Stimulated activated CD4-positive, alpha-beta T cell treated with anti-CD3 and anti-CD28 coated beads, Interleukin-1b, Interleukin-23, amount 100 ng/mL, for 4 hours (primary cell): ENCODE measurements at places on chromosomes 5 and 9.

DNA sequence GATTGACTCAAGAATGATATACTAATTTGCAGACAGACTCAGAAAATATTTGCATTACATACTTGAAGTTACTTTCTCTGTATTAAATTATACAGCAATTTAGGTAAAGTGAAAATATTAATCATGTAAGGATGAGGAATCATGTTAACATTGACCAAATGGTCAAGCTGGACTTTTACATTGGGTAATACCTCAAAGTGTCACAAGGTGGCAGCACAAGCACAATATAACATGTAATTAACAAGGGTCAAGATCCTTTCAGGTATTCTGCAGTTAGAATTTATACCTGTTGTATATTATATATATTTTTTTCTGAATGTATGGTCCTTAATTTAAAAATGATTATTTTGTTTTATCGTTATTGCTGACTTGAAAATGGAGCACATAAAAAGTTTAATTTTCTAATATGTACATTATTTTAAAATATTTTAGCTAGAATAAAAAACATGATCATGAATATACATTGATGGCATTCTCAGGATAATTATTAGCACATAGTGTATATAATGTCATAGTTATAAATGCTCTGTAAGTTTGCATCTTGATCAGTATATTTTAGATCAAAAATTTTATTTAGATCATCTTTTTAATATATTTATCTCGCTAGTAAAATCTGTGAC is 8.6 kb downstream of the HAPLN1 start:
- DNase-seq = peak; percentile 7

- no peak for DNase-seq
Measured at GRCh38 chr9:115115117-115115880, 2.7 kb downstream of the TNC start.

- no peak for DNase-seq
Measured at GRCh38 chr5:167351316-167351715, 940.1 kb upstream of the WWC1 start.

DNA sequence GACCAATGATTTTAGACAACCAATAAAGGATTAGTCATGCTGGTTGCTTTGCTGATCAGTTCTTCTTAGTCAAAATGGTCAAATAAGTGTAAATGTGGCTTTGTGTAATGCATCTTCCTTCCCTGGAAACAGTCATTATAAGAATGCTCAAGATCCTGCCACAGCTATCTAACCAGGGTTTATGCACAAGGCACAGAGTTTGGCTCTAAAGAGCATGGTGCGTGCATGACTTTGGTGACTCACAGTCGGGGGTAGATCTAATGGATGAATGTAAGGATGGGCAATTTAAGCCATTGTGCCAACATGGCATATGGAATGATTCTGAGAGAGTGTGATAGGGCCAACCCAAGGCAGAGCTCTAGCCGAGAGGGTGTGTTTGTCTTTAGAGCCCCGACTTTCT is 6.5 kb downstream of the LIX1 start:
- DNase-seq = no peak

GRCh38 chr9:36006549-36007315 is 30.0 kb upstream of the RECK start:
- no peak for DNase-seq

DNA sequence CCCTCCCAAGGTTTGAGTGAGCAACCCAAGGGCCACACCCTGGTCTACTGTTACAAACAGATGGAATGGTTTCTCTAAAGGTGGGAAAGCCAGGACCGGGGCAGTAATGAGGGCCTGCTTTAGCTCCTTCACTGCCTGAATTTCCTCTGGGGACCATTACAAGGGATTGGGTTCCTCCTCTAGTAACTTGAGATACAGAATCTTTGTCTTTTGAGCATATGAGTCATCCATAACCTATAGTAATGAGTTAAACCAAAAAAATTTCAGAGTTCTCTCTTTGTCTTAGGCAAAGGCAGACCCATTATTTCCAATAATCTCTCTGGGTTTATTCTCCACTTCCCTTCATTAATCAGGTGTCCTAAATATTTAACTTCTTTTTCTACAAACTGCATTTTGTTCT is 618.8 kb downstream of the HINT1 start:
- DNase-seq = no peak

DNA sequence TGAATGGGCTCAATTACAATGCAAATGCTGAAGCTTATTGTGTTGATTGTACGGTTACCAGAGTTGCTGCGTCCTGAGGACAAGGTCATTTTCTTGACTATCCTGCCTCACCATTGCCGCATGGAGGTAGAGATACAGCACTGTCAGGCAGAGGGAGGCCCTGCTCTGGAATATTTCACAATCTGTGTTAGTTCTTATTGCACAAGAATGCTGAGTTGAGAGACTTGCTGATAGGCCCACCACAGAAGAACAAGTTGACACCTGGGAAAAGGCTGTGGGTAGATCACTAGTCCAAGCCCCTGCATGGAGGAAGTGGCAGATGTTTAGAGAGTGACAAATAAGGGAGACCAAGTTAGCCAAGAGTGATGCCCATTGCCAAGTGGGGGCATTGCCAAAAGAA is 344.5 kb upstream of the ITGA1 start:
- DNase-seq = no peak

DNA sequence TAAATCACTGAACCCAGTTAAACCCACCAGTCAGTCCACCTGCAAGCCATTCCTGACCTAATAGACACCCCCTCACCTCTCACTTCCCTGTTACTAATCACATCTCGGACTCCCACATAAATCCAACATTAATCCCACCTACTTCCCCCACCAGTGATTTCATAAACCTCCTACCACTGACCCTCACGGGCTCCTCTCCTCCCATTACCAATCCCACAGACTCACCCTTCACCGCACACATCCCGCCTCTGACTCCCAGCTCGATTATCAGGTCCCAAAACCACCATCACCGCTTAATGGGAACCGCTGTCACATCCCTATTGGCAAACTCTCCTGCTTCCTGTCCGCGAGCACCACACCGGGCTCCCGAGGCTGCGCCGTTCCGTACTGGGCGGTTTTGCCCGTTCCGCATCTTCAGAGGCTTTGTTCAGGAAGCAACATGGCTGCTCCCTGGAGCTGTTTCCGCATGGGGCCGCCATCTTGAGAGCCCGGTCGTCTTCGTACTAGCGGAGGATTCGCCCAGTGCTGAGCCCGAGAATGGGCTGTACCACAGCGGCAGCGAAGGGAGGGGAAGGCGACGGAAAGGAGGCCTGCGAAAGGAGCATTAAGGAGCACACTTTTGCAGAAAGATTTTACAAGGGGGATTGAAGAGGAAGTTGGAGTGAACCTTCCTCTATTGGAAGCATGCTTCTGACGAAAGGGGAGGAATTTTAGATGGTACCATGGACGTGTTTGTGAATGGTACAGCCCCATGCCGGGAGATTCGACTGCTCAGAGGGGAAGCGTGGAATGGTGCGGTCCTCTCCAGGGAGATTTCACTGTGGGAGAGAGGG is at the start of gene ZNF300:
Gene ZNF300 (minus strand): TSS at position 502 of the 833 bp plus-strand sequence. CDS start 1,825 bp downstream, outside the sequence.
- peak; percentile 42 for DNase-seq

DNA sequence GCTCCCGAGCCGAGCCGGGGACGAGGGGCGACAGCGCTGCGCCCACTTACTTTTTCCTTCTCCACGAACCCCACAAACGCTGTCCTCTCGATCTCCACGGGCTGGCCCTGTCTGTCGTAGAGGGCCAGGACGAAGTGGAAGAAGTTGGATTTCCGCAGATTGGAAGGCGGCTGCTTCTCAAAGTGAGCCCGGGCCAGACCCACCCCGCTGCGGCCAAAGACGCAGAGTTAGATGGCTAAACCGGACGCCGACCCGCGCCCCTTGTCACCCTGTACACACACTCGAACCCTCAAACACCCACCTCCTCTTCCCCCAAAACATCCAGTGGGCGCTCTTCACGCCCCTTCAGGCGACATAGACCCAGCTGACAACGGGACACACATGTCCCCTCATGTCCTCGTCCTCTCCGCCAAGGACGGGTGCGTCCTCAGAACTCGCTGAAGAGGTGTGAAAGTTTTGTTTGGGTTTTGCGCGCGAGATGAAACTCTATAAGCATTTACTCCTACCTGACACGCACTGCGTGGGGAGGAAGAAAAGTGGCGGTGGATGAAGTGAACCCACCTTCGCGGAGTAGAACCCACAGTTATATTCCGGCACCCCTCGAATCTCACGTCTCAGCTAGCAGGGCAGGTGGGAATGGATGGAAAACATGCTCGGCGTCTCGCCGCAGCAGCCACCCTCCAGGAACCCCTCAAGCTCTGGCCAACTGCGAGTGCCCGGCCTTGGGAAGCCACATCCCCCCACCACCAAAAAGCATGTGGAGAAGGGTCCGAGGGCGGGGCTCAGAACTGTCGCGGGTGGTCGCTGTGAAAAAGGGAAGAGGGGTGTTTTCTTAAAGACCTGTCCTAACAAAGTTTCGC is 2.6 kb downstream of the EBF1 start:
- no peak for DNase-seq

DNA sequence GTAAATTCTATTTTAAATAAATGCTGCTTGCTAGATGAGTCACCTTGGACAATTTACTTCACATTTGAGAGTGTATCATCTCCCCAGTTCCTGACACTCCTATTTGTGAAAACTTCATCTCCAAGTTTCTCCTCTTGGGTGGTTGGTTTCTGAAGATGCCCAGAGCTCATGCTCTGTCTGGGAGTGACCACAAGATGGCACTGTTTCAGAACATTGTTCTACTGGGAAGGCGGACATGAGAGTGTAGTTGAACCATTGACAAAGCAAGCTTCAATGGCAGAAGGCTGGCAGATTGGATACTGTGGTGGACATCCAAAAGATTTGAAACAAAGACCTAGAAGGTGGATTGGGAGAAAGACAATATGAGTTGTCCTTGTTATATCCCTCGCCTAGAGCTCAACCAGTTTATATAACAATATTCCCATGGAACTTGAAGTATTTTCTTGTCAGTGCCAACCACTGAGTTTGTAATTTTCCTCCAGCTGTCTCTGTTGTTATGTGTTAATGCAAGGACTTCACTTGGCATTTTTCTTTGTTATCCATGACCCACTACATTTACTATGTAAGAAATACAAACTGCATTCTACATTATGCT is 234.3 kb upstream of the ANKH start:
- DNase-seq = no peak

- DNase-seq = no peak
Measured at GRCh38 chr5:123517476-123517875, 5.5 kb downstream of the CSNK1G3 start.

GRCh38 chr5:31048282-31049270 is 144.9 kb upstream of the CDH6 start:
- DNase-seq = no peak

DNA sequence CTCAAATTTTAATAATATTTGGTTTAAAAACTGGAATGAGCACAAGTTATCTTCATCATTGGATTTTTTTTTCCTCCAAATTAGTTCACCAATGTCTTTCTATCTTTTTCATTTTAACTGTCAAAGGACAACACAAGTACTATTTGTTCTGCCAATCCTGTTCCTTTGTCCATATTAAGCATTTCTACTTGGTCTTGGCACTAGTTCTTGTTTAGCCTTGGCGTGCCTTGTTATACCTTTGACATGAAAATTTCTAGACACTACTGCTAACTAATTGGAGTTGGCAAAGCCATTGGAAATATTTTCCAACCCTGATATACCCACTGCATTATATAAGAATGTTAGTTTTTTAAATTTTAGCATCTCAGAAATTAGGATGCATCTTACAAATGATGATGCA is 3.8 kb downstream of the SPINK6 start:
- DNase-seq = no peak

GRCh38 chr9:131691969-131692611 is 47.8 kb downstream of the RAPGEF1 start:
- DNase-seq = no peak

- DNase-seq = no peak
Measured at GRCh38 chr9:26078706-26079105, 400.5 kb upstream of the TUSC1 start.

DNA sequence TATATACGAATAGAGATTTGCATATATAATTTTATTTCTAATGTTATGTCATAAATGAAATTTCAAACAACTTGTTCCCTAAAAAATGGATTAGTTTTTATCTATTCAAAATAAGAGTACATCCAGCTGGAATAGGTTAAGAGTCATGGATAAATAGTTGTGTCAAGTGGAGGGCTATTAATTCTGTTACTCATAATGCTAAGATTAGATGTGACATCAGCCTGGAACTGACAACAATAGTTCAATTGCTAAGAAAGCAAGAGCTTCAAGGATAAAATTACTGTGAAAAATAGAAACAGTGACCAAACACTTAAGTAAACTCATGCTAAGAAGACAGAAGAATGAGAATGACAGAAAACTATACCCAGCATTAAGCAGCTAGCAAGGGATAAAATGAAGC is 92.2 kb upstream of the CDH9 start:
- no peak for DNase-seq

DNA sequence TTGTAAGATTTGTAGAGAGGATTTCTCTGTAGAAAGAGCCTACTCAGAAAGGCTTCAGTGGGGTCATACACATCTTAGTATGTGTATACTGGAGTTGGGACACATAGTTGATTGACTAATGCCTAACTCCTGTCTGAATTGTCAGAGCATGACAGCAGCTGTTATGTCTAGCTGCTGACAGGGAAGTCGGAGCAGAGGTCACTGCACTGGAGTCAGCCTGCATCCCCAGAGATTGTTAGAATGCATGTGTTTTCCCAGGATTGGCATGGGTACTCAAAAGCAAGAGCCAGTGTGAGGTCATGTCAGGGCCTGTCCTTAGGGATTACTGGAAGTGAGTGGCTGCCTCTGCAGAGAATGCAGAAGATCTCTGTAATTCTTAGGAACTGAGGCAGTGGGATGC is 82.7 kb downstream of the ITGA1 start:
- DNase-seq = no peak

DNA sequence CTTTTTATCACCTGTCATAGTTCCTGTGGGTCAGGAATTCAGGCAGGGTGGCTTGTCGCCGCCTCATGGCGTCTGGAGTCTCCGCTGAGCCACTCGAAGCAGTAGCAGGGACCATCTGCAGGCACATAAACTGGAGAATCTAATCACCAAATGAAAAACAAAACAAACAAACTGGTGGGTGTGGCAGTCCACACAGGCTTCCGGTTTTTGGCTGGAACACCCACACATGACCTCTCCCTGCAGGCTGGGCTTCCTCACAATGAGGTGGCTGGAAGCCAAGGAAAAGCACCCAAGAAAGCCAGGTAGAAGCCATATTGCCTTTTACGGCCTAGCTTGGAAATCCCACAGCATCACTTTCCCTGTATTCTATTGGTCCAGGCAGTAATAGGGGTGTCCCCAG is 197.0 kb downstream of the SYK start:
- no peak for DNase-seq

DNA sequence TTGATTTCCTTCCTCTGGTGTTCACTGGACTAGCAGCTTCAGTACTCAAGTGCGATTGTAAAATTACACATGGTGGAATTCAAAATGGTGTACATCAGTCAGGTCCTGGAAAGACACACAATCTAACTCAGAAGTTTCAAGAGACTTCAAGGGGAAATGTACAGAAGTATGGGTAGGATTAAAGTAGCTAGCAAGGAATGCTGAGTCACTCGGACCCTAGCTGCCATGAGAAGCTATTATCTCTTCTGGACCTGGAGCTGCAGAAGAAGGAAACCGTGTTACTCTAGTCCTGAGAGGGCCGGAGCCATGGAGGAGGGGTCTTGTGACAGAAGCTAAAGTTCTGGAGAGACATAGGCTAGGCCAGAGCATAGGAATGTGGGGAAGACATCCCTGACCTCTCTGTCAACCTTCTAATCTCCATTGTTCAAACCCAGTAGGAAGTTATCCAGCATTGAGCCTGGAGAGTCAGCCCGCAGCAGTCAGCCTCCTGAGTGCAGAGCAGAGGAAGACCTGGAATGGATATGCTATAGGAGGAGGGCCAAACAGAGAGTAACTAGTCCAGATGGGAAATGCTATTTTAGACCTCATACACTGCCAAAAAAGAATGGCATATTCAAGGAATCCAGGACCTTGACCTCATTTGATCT is 84.3 kb downstream of the GHR start:
- no peak for DNase-seq

GRCh38 chr9:109776391-109776790 is 3.6 kb upstream of the PALM2AKAP2 start:
- no peak for DNase-seq
